ENCODE measurements at places on chromosomes 16 and 17.

GRCh38 chr17:76370261-76370993, 14.0 kb upstream of the SPHK1 start:
- DNase-seq, result peak; percentile 90

DNA sequence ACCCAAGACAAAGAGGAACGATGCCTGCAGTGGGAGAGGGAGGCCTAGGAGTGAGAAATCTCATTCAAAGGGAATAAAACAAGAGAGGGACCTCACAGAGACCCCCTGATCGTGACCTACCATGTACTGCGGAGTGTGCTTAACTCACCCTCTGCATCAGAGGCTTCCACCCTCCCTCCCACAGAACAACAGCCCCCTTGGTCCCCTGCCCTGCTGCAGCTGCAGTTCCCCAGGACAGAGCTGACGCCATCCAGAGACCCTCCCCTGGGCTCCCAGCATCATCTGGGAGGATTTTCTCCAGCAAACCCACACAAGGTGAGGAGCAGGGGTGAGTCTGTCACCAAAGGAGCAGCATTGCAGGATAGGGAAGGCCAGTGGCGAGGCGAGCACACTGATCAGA, 39.8 kb downstream of the TLE7 start:
- no peak for DNase-seq

- DNase-seq, result no peak
These were observed 331.1 kb downstream of the SLC39A11 start for GRCh38 chr17:72761431-72761830.

DNA sequence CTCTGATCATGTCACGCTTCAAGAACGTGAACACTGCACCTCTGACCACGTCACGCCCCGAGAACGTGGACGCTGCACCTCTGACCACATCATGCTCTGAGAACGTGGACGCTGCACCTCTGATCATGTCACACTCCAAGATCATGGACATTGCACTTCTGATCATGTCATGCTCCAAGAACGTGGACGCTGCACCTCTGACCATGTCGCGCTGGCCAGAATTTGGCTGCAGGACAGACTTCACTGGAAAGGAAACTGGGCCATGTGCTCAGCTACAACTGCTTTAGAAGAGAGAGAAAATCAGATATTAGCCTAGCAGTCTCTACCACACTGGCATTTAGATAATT, 182.7 kb downstream of the RPTOR start:
- DNase-seq, result no peak

DNA sequence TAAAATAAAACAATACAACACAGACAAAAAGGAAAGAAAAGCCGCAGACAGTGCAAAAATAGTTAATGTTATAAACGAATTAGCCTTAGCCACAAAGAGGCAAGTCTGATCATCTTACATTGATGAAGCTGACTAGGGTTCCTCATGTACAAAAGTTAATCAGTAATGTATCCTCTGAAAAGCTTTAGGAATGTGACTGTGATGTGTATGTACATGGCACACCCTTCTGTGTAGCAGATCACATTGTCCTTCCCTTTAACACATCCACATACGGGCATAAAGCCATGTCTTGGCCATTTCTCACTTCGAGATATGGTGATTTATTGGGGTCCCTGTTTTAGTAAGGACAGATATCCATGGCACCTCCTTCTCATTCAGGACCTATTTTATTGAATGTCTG, 1327.5 kb upstream of the CDH8 start:
- DNase-seq, result no peak

GRCh38 chr17:6124856-6125255, 54.7 kb downstream of the WSCD1 start:
- no peak for DNase-seq

GRCh38 chr17:61736438-61736837, 126.9 kb downstream of the BRIP1 start:
- no peak for DNase-seq

DNA sequence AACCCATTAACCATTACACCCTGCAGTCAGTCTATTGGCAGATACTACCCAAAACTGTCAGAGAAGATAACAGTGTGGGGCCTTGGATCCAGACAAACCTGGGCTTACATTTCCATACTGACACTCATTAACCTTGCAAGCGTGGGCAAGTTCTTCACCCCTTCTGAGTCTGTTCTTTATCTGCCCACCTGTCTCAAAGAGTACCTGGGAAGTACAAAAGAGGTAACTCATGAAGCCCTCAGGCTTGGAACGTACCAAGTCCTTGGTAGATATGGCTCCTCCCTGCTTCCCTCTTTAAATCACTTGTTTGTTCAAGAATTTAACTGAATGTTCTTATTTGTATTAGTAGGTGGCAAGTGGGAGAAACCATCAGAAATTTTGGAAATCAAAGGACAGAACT, 2.5 kb upstream of the IGSF6 start:
- no peak for DNase-seq

Measured in coronary artery (tissue), 2 donors.